Endothelial cell of umbilical vein (primary cell): ENCODE measurements at places on chromosomes 4 and X. TPM values are rescaled to one million over a fixed set of nuclear protein-coding genes. Genes with fewer than 3 reads are reported as not detected.

DNA sequence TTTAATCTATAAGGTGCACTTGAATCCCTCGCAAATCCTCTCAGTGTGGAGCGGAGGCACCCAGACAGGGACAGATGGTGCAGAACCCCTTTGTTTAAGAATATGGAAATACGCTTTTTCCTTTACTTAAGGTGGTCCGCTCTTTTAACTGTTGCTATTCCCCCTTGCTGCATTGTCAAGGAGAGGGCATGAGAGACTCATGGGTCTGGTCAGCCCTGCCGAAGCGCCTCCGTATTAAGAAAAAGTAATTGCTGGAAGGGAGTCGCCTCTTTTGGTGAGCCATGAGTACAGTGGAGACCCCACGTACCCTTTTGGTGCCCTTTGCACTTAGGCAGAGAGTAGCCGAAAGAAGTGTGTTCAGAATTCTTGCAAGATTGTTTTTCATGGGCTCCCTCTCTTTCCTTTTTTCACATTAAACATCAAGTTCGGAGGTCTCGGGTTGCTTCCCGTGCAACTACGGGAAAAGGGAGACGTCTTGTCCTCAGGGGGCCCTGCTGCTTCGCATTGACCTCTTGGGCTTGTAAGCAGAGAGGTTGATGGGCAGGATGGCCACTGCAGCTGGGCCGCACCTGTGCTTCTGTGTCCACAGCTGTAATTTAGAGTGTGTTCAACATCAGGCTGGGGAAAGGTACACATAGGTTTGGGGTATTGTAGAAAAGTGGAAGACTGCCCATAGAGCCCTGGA, 109.6 kb downstream of the SPRY1 start:
- no peaks in the 10 kb centered on the region for H3K27me3 ChIP-seq
- no peaks in the 10 kb centered on the region for H3K36me3 ChIP-seq
- peak overlapping the region; percentile 61 for H3K4me3 ChIP-seq
- H3K4me1 ChIP-seq: peaks cover 16% of the 10 kb centered on the region
- peak overlapping the region; percentile 65 for H3K27ac ChIP-seq
- DNase-seq: no peak

GRCh38 chrX:31236231-31236630, 164.4 kb upstream of the FTHL17 start:
- no peaks in the 10 kb centered on the region for H3K4me1 ChIP-seq
- DNase-seq: no peak
- H3K4me3 ChIP-seq: no peak overlapping the region
- no peaks in the 10 kb centered on the region for H3K36me3 ChIP-seq
- H3K27me3 ChIP-seq: no peaks in the 10 kb centered on the region

DNA sequence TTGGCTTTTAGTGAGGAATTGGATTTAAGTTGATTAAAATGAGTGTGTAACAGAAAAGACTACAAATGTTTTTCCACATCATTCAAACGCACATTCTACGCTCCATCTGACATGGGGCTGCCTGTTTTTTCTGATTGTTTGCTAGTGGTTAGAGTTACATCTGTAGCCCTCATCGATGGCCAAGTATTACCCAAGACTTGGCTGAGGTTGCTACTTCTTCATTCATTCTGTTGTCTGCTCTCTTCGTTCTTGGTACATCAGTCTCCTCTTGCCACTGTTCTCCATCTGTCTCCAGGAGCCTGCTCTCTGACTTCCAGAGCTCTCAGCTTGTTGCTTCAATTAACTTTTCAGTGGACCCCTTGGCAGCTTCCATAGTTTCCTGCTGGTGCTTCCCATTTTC, 1844.6 kb upstream of the TENM3 start:
- no peak overlapping the region for H3K27ac ChIP-seq
- no peaks in the 10 kb centered on the region for H3K27me3 ChIP-seq
- no peak overlapping the region for H3K4me3 ChIP-seq

GRCh38 chrX:94492541-94492940, 818.5 kb downstream of the FAM133A start:
- H3K27ac ChIP-seq: no peak overlapping the region
- DNase-seq: no peak
- H3K4me1 ChIP-seq: no peaks in the 10 kb centered on the region
- H3K4me3 ChIP-seq: no peak overlapping the region
- H3K36me3 ChIP-seq: no peaks in the 10 kb centered on the region
- H3K27me3 ChIP-seq: no peaks in the 10 kb centered on the region

GRCh38 chr4:183471946-183472708, 27.7 kb downstream of the CDKN2AIP start:
- no peak overlapping the region for H3K4me3 ChIP-seq
- no peaks in the 10 kb centered on the region for H3K27me3 ChIP-seq
- H3K4me1 ChIP-seq: no peaks in the 10 kb centered on the region
- DNase-seq: peak; percentile 76
- no peaks in the 10 kb centered on the region for H3K36me3 ChIP-seq

DNA sequence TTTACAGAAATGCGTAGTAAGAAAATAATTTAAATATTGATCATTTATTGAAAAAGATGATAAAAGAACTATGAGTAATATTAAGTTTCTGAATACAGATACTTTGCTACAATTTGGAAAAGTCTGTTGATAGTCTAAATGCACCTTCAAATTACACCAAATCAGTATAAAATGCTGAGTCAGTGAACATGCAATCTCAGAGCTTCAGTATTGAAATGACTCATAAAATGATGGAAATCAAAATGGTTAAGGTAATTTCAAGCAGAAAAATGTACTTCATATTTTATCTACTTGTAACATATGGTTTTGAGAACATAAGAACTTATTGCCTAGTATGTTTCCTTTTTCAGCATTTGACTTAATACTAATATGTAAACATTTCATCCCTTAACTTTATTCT, 448.2 kb downstream of the PCDH10 start:
- H3K27ac ChIP-seq: no peak overlapping the region
- H3K4me3 ChIP-seq: no peak overlapping the region

GRCh38 chr4:153025406-153025805, 89.3 kb downstream of the FHDC1 start:
- H3K27me3 ChIP-seq: peaks cover 2% of the 10 kb centered on the region
- no peaks in the 10 kb centered on the region for H3K36me3 ChIP-seq
- H3K4me3 ChIP-seq: no peak overlapping the region
- no peak overlapping the region for H3K27ac ChIP-seq

DNA sequence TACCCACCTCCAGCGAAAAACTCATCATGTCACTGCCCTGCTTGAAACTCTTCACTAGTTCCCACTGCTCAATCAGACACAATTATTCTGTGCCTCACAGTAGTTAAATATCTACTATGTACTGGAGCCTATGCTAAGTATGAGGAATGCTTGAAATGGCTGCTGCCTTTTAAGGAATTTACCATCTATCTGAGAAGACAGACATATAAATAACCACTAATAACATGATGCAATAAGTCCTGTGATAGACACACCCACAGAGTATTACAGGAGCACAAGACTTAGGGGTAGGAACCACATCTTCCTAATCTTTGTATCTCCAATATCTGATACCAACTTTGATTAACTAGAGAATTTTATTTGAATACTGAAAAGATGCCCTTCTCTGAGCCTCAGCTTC, 21.1 kb downstream of the SLC25A53 start:
- no peaks in the 10 kb centered on the region for H3K4me1 ChIP-seq
- H3K36me3 ChIP-seq: no peaks in the 10 kb centered on the region
- H3K4me3 ChIP-seq: no peak overlapping the region
- DNase-seq: no peak

DNA sequence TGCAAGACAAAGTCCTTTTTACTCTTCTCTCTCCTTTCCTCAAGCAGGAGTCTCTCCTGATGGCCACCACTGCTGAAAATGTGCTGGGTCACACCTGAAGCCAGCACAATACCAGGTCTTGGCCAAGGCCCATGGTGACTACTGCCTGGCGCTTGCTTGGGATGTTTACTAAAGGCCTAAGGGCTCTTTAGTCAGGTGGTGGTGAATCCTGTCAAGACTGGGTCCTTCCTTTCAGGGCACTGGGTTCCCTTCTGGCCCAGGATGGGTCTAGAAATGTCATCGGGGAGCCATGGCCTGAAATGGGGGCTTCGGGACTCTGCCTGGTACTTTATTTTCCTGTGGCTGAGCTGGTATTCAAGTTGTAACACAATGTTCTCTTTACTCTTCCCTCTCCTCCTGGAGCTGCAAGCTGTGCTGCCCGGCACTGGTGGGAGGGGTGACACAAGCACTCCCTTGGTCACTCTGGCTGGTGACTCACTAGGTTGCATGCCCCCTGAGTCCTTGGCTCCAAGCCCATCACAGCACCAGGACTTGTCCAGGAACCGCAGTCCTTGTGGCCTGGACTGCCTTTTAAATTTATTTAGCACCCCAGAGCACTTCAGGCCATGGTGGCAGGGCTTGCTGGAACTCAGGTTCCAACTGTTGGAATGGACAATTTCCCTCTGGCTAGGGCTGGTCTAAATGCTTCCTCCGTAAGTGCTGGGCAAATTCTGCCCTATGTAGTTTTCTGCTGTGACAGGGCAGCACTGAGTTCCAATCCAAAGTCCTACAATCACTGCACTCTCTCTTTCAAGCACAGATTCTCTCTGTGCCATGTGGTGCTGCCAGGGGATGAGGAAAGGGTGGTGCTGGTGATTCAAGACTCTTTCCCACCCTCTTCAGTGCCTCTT, 11.3 kb downstream of the ARL13A start:
- H3K4me3 ChIP-seq: no peak overlapping the region
- H3K27ac ChIP-seq: peak overlapping the region; percentile 61
- no peaks in the 10 kb centered on the region for H3K36me3 ChIP-seq

DNA sequence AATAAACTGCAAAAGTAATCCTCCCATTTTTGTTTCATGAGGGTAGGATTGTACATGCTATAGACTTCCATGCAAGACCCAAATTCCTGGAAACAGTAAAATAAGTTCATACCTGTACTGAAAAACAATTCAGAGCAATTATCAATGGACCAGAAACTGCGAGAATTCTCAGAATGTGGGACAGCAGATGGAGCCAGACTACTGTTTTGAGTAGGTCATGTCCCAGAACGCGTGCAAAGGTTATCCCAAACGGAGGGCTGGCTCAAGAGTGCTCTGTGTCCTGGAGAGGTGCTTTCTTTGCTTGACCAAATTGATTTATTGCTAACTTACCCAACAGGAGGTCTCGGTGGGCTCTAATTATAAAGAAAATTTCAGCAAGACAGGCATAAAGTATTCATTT, 1.7 kb upstream of the MAGEH1 start:
- peaks cover 5% of the 10 kb centered on the region for H3K4me1 ChIP-seq
- peak; percentile 4 for DNase-seq
- no peak overlapping the region for H3K4me3 ChIP-seq
- no peaks in the 10 kb centered on the region for H3K36me3 ChIP-seq
- no peak overlapping the region for H3K27ac ChIP-seq

The NAP1L3 gene
- 0.22 and 0.25 TPM in 2 replicates for total RNA-seq

The TRAM1L1 gene
- total RNA-seq: 0.88 and 1.1 TPM in 2 replicates

The PRRG3 gene
- not detected in 2 replicates for total RNA-seq

The SLIT2 gene
- total RNA-seq: 22.2 and 28.2 TPM in 2 replicates
